ENCODE measurements at places on chromosomes 11 and 22.

GRCh38 chr11:69575296-69576068, 65.5 kb upstream of the CCND1 start:
- DNase-seq: no peak

DNA sequence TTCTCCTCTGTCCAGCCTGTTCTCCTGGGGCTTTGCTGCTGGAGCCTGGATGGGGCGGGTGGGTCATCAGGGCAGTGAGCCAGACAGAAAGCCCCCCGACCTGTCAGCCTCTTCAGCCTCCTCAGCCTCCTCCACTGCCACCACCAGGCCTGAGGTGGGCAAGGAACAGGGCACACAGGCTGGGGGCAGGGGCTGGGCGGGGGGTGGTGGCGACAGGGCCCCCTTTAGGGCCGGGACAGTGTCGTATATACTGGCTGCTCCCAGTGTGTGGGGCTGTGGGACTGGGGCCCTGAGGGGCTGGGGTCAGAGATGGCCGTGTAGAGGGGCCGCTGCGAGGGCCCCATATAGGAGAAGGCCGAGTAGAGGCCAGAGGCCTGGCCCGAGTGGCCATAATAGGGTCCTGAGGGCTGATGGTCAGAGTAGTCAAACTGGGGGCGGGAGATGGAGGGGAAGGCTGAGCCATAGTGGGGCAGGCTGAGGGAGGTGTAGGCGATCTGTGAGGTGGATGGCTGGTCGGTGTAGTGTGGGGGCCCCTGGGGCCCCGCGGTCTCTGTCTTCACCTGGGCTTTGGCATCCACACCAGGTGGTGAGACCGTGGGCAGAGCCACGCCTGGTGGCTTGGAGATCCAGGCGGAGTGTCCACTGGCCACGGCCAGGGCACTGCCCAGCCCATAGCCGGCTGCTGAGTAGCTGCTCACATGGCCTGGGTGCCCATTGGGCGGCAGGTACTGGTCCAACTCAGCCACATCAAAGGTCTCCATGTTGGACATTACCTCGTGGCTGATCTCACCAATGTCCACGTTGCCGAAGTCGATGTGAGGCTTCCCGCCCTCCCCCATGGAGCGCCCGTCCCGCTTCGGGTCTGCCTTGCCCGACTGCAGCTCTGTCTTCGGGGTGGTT, 10.8 kb downstream of the SOX10 start:
- DNase-seq: no peak

GRCh38 chr11:69560141-69560790, 78.8 kb downstream of the LINC01488 start:
- DNase-seq: no peak

GRCh38 chr22:43419371-43420080, 7.7 kb downstream of the MPPED1 start:
- DNase-seq: no peak

DNA sequence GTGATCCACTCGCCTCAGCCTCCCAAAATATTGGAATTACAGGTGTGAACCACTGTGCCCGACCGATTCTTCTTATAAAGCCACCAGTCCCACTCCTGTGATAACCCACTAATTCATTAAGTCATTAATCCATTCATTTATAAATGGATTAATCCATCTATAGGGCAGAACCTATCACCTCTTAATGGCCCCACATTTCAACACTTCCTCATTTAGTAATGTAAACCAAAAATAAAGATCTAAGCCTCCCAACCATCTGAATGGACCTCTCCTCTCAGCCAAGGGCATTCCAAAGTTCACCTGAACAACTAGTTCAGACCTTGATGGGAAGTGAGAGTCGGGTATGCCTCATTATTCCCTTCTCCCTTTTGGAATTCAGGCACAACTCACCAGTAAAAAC, 9.9 kb upstream of the MRPL11 start:
- DNase-seq: no peak

DNA sequence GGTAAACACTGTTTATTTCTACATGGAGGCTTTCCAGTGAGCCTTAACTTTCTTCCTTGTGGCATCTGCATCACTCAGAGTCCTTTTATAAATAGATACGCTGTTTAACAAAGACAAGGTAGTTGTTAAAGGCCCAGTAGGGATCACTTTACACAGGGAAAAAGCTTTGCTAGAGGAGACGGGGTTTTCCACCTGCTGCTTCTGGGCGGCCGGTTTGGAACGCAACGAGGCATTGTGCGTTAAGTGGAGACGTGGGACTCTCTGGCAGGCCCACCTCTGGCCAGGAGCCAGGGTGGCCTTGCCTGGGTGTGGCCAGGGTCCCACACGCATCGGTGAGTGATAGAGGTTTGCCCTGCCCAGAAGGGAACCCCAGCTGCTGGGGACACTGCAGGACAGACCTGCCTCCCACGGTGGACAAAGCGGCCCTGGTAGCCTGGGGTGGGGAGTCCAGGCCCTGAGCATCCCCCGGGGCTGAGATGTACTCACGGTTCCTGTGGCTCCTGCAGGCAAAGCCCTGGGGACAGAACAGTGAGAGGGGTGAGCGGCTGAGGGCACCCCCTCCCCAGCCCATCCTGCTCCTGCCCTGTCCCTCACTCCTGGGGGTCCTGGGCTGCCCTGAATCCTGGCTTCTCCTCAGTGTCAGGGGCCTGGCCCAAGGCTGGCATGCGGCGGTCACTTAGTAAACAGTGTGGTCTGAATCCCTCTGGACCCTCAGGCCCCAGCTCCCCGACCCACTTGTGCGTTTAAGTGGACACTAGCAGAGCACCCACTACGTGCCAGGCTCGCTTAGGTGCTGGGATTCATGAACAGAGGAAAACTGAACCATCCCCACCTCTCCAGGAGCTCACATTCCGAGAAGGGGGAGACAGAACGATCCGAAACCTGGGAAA, 4.2 kb downstream of the IL17REL start:
- DNase-seq: no peak

DNA sequence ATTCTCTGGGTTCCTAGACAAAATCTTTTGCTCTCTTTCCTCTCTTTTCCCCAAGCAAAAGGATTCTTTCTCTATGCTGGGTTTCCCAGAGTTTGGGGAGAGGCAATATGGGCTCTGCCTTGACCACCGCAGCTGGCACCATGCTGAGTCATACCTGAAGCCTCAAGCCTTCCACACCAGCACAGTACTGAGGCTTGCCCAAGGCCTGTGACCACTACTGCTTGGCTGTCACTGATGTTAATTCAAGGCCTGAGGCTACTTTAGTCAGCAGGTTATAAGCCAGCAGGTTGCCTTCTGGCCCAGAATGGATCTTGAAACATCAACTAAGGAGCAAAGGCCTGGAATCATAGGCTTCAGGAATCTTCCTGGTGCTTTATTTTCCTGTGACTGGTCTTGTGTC, 185.3 kb downstream of the DYNC2H1 start:
- no peak for DNase-seq

GRCh38 chr22:50581031-50581949, 1.4 kb downstream of the CHKB start:
- DNase-seq: no peak

- peak; percentile 34 for DNase-seq
Measured at GRCh38 chr11:75100314-75100713, 3.6 kb upstream of the OR2AT4 start.

DNA sequence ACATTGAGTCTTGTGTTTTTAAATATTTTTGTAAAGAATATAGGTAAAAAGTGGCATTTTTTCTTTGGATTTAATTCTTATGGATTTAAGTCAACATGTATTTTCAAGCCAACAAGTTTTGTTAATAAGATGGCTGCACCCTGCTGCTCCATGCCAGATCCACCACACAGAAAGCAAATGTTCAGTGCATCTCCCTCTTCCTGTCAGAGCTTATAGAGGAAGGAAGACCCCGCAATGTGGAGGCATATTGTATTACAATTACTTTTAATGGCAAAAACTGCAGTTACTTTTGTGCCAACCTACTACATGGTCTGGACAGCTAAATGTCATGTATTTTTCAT, 333 bp upstream of the CD3E start:
- DNase-seq: no peak

DNA sequence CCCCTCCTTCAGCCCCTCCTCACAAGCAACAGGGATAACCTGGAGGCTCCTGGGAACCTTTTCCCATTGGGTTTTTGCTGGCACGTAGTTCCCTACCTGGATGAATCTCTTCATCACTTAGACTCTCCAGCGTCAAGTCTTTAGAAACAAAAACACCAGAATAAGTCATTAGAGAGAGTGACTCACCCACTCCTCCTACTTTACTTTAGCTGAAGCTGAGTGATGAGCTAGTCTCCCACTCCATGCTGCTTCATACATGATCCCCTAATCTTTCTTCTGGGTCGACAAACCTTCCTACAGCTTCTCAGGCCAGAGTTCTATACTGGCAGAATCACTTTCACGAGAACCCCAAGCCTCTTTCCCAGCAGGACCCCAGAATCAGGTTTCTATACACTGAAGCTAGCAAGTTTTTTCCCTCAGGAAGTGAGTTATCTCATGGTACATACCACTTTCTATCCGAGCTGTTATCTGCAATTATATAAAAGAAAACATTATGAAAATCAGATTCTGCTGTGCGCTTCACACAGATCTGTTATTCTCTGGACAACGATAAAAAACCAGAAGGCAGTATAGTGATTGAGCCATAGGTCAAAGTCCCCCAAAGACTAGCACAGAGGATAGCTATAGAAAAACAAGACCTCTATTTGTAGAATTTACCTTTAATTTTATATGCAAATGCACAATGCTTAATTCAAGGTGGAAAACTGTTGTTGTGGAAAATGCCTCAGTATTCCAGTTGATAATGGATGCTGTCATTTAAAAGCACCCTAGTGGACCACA, 18.7 kb downstream of the DRICH1 start:
- no peak for DNase-seq

DNA sequence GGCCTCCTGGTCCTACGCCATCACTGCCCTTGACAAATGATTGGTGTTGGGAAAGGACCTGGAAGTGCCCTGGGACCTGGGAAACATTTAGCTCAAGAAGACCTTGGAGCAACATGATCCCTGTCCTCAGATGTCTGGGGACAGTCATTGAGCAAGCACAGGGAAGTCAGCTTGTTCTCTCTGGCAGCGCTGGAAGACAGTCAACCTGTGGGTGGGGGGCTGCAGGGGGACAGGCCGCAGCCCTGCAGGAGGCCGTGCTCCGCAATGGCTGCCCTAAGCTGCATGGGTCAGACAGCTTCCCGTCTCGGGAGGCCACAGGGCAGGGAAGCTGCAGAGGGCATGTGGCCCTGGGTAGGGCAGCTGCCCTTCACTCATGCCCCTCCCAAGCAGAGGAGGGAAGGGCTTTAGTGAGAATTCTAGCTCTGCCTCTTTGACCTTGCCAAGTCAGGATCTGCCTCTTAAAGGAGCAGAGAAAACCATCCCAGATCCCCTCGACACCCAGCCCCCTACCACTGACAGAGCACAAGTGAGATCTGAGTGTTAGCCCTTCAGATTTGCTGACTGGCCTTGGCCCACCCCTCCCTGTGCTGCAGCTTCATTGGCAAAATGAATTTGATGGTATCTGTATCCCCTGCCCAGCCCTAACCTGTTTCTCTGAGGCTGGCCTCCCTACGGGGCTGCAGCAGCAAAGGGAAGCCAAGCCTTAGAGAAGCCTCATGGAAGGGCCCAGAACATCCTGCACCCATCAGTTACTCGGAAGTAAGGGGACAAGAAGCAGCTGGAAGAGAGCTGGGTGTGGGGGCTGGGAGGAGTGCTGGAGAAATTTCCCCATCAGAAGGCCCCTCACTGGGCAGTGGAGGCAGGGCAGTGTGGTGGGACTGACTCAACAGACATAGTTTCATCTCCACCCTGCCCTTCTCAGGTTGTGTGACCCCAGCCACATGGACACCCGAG, 6.2 kb upstream of the SREBF2 start:
- no peak for DNase-seq

DNA sequence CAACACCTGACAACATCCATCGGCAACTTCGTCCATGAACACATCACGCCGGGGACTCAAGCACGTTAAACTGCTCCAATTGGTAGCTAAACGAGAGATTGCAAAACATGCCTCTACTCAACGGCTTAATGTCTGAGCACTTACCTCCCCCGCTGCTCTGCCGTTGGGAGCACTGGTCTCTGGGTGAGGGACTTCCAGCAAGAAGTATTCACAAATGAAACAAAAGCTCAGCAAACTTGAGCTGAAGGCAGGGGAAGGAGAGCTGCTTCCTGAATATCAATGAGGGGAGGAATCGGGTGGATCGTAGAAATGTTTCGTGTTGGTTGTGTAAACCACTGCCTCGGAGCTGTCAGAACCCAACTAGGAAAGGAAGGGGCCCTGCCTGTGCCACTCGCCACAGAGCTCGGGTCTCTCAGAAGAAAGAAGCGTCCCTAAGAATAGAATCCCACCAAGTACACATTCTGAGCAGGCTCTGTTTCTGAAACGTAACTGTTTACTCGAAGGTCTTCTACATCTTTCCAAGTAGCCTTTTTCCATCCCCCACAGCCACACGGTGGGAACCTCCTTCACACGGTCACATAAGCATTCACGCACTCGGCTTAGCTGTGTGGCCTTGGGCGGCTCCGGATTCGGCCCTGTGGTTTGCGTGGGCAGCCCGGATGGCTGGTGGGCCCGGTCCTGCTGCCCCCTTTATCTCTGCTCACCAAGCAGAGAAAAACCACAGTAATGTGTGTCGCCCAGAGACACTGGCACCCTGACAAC, at the start of gene MLC1:
TSS of gene MLC1 (minus strand) at position 216 of the 762 bp plus-strand sequence. CDS start 524 bp downstream, outside the sequence.
- DNase-seq: peak; percentile 56

DNA sequence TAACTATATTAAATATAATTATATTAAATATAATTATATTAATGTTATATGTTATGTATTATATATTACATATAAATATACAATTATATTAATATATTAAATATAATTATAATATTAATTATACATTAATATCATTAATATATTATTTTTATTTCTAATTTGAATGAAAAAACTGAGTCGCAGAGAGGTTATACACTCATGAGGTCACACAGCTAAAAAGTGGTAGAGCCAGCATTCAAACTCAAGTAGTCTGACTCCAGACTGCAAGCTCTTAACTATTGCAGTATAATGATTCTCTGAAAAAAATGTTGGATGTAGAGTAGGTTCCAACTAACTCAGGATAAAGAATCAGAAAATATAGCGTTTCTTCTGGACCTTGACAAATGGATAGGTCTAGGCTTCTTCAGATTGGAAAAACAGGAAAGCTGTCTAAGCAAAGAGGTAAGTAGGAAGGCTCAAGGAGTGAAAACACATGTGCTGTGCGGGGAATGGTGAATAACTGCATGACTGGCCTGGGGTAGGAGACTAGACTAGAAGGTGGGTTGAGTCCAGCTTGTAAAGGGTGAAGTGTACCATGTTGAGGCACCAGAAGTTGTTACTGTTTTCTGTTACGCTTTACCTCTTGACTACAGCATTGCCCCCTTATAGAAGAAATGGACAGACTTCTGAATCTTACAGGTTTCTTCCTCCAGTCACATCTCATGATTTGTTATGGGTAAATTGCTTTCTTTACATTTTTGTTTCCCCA, 80.3 kb downstream of the TRIM44 start:
- no peak for DNase-seq

- DNase-seq: no peak
Measured at GRCh38 chr11:38046571-38047135, 1448.6 kb upstream of the RAG2 start.

DNA sequence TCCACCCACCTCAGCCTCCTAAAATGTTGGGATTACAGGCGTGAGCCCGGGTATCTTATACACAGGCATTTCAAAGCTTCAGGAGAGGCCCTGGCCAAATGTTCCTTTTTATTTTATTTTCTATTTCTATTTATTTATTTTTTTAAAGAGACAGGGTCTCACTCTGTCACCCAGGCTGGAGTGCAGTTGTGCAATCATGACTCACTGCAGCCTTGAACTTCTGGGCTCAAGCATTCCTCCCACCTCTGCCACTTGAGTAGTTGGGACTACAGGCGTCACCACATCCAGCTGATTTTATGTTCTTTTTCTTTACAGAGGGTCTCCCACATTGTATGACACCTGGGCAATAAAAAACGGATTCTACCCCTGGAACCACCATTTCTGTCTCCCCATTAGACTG, 71.2 kb downstream of the FBXO7 start:
- no peak for DNase-seq

GRCh38 chr22:36149441-36149840, 11.1 kb downstream of the APOL3 start:
- no peak for DNase-seq
